Stimulated activated CD4-positive, alpha-beta T cell treated with anti-CD3 and anti-CD28 coated beads, Interleukin-12 subunit alpha, Interleukin-12 subunit beta, amount 100 ng/mL, for 24 hours (primary cell): ENCODE measurements at places on chromosomes 13 and 19.

DNA sequence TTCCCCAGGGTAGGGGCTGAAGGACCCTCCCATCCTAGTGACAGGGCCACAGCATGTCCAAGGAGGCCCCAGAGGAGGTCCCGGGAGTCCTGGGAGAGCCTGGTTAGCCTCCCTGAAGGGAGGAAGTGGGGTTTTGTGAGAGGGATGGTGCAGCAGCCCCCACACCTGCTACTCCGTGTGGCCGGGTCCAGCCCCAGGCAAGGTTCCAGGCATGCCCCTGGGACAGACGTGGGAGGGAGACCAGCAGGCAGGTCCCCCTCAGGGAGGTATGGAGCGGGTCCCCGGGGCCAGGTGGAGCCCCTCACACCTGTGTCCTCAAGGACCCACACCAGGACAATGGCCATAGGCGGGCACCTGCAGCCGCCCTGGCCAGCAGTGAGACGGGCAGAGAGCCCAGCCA, 1.9 kb upstream of the F7 start:
- no peak for DNase-seq

DNA sequence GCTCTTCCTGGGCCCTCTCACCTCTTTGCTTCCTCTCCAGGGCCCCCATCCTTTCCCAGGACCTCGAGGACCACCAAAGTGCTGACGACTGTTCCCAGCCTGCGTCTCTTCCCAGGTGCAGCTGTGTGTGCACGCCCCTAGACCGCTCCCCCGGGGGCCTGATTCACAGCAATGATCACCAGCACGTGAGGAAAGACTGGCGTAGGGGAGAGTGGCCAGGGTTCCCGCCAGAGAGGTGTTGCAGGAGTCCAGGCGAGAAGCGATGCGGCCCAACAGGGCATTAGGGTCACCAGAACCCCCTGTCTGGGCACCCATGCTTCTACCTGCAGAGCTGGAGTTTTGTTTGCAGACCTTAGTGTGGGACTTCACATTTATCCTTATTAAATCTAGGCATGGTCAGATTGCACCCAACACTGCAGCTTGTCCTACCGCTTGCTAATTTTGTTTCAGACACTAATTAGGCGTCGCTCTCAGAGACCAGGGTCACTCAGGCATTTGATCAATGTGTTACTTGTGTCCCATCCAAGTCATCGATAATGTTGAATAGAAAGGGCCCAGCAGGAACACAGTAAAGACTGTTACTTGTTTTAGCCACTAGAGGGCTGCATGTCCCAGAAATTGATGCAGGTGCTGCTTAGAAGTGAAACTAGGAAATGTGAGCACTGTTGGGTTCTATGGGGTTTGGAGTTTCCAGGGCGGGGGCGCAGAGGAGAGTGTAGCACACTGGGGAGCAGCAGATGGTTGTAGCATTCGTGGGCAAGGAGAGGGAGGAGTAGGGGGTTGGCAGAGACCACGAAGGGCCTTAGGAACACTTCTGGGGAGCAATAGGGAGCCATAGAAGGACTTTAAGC, 53.2 kb downstream of the CDADC1 start:
- DNase-seq, result peak; percentile 43

- peak; percentile 35 for DNase-seq
Measured at GRCh38 chr19:49809160-49809940, 3.7 kb downstream of the FUZ start.

- no peak for DNase-seq
Measured at GRCh38 chr19:38270587-38271167, 6.3 kb downstream of the SPINT2 start.

DNA sequence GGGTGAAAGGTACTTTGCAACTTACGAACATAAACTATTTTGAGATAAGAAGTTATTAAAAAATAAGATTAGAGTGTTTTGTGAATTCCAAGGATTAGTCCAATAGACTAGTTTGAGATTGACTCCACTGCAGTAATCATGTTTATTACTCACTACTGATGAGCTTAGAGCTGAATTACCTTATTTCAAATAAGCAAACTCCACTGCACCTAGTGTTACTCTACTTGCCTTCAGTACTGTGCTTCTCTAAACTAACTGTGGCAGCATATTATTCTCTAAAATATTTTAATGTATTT, 111.7 kb downstream of the MIPEP start:
- DNase-seq, result no peak

DNA sequence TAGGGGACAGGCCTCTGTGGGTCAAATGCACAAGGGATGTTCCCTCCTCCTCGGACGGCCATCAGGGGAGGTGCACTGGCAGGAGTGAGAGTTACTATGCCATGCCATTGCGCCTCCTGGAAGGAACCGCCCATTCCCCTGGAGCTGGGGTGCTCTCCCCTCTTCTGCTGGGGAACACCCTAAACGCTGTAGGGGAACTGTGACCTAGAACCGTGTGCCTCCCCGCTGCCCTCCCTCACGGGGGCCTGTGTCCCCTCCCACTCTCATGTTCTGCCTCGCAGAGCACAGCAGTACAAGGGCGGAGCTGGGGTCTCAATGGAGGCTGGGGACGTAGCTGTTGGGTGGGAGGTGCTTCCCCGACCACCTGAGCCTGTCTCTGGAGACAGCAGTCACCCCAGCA, 17.2 kb upstream of the CRTC1 start:
- DNase-seq, result no peak

- peak; percentile 68 for DNase-seq
Measured at GRCh38 chr19:19224852-19225494, 13.2 kb downstream of the NCAN start.

DNA sequence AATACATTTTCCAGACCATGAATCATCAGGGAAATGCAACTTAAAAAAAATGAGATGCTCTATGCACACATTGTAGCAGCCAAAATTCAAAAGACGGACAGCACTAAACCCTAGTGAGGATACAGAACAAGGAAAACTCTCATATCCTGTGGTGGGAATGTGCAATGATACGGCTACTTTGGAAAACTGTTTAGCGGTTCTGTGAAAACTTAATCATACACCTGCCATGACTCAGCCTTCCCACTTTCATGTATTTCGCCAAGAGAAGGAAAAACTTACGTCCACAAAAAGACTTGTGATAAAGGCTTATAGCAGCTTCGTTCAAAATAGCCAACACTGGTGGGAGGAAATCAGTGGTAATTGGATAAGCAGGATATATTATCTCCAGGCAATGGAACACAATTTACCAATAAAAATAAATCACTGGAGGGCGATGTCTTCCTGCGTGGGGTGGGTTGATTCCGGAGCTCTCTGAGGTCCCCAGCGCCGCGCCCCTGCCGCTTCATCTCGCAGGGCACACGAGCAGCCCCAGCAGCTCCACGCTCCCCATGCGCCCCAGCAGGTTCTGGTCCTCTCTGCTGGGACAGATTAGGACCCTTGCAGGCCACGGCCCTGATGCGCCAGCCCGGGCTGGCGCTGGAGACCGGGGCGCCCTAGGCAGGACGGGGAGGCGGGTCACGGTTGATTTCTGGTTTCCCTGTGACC, 97.2 kb upstream of the ARHGEF7 start:
- DNase-seq, result no peak

GRCh38 chr19:3849092-3849491, 19.7 kb downstream of the ZFR2 start:
- no peak for DNase-seq
